ENCODE measurements at places on chromosomes 6 and 20. TPM values are rescaled to one million over a fixed set of nuclear protein-coding genes. Genes with fewer than 3 reads are reported as not detected.

- DNase-seq: no peak
Measured at GRCh38 chr20:39163993-39164392, 201.8 kb downstream of the DHX35 start.

GRCh38 chr20:63009045-63009961, 2.5 kb upstream of the BHLHE23 start:
- DNase-seq: no peak

GRCh38 chr6:138555421-138555988, 56.2 kb upstream of the NHSL1 start:
- no peak for DNase-seq

DNA sequence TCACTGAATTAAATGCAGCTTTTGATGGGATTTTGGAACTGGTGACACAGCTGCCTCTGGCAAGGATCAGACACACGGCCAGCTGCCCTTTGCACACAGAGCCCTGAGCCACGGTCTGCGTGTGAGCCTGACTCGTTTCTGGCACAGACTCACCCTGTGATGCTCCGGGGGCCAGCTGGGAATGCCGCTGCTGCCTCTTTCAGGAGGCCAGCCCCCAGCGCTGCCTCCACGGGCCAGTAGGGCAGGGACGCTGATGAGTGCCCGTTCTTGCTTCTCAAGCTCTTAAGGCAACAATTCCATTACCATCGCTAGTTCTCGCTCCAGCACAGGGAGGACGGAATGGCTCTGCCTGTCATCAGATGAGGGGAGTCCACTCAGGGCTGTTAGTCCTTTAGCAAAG, 61.6 kb downstream of the IRF4 start:
- DNase-seq: no peak

Gene PDE7B
- total RNA-seq: 37.7 TPM

DNA sequence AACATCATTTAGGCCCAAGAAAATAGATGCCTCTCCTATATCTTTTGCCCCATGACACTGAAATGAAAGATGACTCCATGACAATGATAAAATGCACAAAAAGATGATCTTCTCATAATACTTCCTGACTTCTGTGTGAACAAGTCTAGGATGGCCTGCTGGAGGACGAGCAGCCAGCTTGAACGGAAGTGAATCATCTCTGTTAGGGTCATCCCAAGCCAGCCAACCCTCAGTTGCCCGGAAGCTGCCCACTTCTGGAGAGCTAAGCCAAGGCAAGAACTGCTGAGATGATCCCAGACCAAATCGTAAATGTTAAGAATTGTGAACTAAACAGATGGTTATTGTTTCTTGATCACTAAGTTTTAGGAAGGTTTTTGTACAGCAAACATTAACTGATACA, 249.7 kb upstream of the HS3ST5 start:
- DNase-seq: no peak

- DNase-seq: no peak
Measured at GRCh38 chr20:52383995-52384621, 192.5 kb upstream of the ZFP64 start.

DNA sequence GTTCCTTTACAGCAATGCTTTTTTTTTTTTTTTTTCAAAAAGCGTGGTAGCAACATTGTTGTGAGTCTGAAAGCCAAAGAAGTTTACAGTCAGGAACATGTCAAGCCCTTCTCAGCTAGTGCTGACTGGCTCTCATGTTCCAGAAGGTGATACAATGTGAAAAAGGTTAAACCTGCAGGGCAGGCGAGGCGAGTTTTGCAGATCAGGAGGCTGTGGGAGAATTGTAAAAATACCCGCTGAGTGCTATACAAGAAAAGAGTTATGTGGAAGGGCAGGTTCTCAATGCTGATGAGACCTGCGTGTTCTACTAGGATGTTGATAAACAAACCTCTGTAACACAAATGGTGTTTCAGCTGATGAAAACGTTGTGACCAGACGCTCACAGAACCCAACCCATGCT, 30.9 kb upstream of the RPP40 start:
- DNase-seq: no peak

GRCh38 chr6:107538856-107539387, 49.0 kb downstream of the SOBP start:
- no peak for DNase-seq
